ENCODE measurements at places on chromosomes 16 and 17. TPM values are rescaled to one million over a fixed set of nuclear protein-coding genes. Genes with fewer than 3 reads are reported as not detected.

ASGR2 gene
- total RNA-seq: not detected

PITPNC1 gene
- 53.1 TPM for total RNA-seq

FAM171A2 gene
- 1.8 TPM for total RNA-seq

FGF11 gene
- total RNA-seq: 1.7 TPM

BRICD5 gene
- 4.9 TPM for total RNA-seq

CDH8 gene
- not detected for total RNA-seq

TMEM132E gene
- under 0.01 TPM for total RNA-seq

LITAFD gene
- total RNA-seq: not detected

KRT40 gene
- total RNA-seq: not detected

DPEP3 gene
- not detected for total RNA-seq

ALOX15B gene
- total RNA-seq: not detected

MAP3K3 gene
- total RNA-seq: 36.3 TPM

CCDC92B gene
- total RNA-seq: not detected

BRCA1 gene
- total RNA-seq: 20.0 TPM

TBC1D26 gene
- under 0.01 TPM for total RNA-seq

ATP2A3 gene
- total RNA-seq: 0.44 TPM

FNDC8 gene
- not detected for total RNA-seq

CLDN6 gene
- total RNA-seq: not detected

AIPL1 gene
- total RNA-seq: not detected

KRT9 gene
- total RNA-seq: not detected

GDPD1 gene
- 2.2 TPM for total RNA-seq

ADAT1 gene
- total RNA-seq: 101 TPM

OR3A3 gene
- total RNA-seq: 0.33 TPM

SGSH gene
- total RNA-seq: 12.1 TPM
